ENCODE measurements at places on chromosomes 4 and X.

DNA sequence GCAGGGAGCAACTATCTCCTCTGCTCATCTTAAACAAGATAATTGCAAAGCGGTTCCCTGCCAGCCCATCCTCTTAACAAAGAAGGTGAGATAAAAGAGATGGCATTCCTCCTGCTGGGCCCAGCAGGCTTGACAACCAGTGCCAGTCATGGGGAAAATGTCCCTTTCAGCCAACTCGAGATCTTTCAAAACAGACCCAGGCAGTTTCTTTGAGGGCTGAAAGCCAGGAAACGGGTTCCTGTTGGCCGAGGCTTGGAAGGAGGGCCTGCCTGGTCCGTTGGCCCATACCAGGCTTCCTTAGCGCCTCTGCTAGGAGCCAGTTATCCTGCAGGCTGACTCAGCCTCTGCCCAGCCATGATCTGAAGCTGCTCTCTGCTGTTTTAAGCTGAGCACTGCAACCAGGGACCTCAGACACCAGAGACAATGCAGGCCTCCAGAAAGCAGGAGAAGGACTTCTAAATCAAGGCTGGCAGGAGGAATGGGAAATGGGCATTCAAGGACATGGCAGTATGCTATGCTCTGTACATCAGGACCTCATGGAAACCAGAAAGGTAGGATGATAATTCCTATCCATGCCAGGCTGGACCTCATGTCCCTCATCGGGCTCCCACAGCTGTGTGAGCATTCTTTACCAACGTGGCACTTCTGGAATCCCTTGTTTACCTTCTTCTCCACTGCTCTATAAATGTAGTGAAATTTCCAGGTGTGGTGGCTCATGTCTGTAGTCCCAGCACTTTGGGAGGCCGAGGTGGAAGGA, 42.4 kb upstream of the SLC2A9 start:
- DNase-seq, result no peak

- DNase-seq, result no peak
Observed at GRCh38 chrX:9526965-9527364, 62.1 kb downstream of the TBL1X start.

DNA sequence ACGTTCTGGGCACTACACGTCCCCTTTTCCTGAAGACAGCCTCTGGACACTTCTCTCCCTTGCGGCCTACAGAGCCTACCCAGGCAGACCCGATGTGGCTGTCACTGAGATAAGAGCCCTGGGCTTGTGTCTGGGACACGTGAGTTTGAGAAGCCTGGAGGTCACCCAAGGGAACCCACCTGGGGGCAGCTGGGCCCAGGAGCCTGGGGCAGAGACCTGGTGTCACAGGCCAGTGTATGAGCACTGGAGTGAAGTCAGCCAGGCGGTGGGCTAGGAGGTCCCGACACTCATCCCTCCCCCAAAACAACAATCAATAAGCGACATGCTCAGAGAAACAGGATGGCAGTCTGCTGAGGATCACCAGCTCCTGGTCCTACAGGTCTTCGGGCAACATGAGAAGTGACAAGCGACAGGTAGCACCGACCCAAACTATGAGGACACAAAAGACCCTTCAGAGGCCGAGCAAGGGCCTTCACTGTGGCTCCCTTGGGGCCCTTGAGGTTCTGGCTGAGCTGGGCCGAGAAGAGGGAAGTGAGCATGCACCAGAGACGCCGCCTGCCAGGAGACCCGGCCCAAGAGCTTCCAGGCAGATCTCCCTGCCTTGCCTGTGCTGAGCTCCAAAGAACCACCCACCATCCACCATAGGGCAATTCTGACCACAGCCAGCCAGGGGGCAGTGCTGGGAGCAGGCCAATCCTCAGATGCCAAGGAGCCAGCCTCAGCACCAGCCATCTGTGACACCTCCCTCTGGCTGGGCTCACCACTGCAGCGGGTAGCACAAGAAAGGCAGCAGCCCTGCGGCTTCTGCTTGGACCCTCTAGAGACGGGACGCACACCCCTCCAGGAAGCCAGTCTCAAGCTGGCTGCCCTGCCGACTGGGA, 11.0 kb upstream of the DUSP9 start:
- DNase-seq, result no peak

- no peak for DNase-seq
Observed at GRCh38 chr4:112290341-112290740, 4.6 kb upstream of the TIFA start.

GRCh38 chr4:154490234-154490582, 1.4 kb downstream of the DCHS2 start:
- DNase-seq, result no peak

- DNase-seq, result no peak
Observed at GRCh38 chr4:177127658-177128057, 182.0 kb upstream of the NEIL3 start.

DNA sequence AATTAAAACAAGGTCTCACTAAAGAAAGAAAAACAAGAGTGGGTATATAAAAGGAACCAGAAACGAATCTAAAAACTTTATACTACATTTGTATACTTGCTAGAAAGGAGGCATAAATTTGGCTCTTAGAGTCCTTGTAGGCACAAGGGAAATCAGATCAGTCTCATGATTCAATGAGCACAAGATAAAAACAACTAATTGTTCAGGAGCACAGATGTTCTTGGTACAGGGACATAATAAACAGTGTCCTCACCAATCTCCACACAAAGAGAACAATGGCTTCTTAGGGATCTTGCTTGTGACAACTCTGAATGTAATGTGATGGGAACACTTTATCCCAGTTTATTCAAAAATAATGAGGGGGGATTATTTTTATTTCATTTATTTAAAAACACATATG, 28.3 kb downstream of the TMEM144 start:
- no peak for DNase-seq

DNA sequence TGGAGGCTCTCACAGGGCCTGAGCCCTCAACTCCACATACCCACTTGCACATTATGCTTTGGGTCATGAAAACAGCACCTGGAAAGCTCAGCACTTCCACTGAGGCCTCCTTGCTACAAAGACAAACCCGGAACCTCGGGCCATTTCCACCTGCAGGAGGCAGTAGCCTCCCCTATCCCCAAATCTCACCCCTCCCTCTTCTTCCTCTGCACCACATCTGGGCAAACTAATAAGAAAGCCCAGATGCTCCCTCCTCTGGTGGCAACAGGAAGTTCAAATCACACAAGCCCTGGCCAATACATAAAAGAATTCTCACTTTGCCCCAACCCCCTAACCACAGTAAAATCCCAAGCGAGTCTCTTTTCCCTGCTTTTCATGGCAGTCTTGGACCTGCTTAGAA, 136.4 kb downstream of the MAPK10 start:
- peak; percentile 24 for DNase-seq

DNA sequence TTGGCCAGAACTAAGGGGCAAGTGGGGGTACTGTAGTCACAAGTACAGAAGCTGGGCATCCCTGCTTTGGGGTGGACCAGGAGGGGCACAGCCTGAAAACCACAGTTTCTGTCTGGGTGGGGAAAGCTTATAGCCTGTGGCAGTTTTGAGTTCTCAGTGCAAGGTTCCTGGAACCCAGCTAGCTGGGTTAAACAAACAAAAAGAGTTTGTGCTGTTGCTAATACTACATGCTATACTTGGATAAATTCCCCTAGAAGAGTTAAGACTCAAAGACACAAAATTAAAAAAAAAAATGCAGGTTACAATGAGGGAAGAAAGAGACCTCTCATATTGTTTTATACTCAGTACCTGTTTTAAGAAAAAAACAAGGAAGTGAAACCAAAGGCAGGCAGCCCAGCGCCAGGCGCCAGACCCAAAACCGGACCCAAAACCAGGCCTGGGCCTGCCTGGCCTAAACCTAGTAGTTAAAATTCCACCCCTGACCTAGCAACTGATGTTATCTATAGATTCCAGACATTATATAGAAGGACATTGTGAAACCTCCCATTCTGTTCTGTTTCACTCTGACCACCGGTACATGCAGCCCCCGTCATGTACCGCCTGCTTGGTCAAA, 50.8 kb downstream of the SLC2A9 start:
- DNase-seq, result no peak

GRCh38 chr4:44160776-44161367, 287.7 kb downstream of the KCTD8 start:
- DNase-seq, result no peak

- DNase-seq, result no peak
Observed at GRCh38 chrX:10526451-10526850, 93.9 kb downstream of the MID1 start.

DNA sequence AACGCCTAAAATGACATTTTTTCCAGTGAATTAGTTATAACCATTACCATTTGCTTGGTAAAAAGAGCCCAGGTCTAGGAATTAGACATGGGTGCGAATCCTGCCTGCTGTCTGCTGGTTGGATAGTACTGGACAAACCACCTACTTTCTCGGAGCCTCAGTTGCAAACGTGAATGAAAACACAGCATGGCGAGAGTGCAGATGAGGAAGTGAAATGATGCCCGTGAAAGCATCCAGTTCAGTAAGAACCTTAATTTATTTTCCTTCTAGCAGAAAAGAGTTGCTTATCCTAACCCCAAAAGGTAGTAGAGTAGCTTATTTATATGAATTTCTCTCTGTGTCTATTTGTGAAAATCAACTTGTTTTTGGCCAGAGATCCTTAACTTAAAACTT, 171.4 kb upstream of the GALNT7 start:
- no peak for DNase-seq

DNA sequence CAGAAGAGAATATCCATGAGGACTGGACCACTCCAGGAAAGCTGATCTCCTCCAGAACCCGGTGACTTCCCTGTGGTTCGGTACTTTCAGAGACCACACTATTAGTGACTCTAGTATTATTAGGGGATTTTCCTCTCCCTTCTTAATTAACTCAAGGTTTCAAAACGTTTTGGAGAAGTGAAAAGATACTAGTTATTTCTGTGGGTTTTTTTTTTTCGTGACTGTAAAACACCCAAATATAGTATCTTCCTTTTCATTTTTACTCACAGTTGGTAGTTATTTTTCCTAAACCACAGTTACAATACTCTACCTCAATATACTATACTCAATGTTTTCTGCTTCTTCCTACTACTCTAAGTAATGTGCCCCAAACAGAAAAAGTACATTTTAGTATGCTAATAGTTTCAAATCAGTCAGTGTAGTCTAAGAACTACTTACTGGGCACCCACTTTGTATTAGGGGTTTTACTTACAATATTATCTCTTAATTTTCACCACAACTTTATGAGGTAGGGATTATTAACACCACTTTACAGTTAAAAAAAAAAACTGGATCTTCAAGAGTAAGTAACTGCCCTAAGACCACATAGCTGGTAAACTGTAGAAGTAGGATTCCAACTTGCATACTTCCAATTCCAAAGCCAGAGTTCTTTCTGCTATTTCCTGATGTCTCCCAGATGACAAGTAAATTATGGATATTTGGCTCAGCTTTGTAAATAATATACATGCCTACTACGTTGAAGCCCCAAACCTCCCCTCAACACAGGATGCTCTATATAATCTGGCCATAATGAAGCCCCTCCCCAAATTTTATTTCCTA, 45.0 kb downstream of the SLC9A7 start:
- no peak for DNase-seq

DNA sequence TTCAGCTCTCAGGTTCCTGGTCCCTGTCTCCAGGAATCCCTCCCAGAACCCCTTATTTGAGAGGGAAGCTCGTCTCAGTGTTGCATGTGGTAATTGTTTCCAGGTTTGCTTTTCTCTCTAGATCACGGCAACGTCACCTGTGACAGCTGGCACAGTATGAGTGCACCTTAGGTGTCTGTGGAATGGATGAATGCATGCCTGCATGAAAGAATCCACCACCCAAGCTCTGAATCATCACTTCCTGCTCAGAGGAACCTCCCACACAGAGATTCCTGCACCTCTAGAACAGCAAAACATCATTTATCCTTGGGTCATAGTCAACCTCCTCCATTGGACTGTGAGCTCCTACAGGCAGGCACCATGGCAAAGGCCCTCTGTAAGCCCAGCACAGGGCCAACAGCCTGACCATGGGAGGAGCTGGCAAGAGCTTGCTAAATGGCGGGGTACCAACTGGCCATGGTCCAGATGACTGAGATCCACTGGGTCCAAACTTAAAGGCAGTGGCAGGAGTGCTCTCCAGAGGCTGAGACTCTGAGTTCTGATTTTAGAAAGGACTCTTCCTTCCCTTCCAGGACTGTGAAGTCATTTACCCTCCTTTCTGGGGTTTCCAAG, 116.2 kb downstream of the SLC2A9 start:
- no peak for DNase-seq

GRCh38 chrX:106702636-106703035, 23.9 kb upstream of the RNF128 start:
- DNase-seq, result no peak

GRCh38 chr4:185411849-185412248, 13.9 kb downstream of the UFSP2 start:
- no peak for DNase-seq

DNA sequence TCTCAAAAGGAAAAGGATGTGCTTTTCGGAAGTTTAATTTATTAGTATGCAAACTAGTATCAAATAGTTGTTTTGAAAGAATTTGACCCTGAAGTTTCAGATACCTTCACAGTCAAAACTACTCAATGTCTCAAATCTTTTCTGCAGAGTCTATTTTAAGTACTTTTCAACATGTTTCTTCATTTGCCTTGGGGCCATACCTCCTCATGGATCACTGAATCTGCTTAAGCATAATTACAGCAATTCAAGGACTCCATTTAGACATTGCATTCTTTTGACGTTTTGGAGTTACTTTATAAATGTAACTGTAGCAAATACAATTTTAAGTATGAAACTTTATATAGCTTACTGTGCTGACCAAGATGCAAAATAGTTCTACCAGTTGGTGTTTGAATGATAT, 25.5 kb downstream of the PALLD start:
- no peak for DNase-seq

GRCh38 chrX:20205927-20206708, 60.6 kb downstream of the RPS6KA3 start:
- no peak for DNase-seq

- DNase-seq, result no peak
Observed at GRCh38 chrX:44178274-44179053, 165.0 kb downstream of the EFHC2 start.

DNA sequence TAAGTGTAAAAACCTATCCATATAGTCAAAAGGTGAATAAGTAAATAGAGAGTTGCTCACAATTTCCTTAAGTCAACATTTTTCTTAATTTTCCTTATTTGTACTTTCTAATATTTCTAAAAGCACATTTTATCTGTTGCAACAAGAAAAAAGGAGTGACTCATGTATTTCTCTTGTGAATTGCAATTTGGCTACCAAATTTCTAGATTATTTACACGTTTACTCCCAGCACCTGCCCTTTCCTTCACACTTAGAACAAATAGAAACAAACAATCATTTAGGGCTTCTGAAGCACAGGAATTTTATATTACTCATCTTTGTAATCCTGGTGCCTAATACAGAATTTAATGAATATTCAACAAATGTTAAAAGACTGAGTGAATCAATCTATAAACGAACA, 22.2 kb downstream of the BTC start:
- no peak for DNase-seq

DNA sequence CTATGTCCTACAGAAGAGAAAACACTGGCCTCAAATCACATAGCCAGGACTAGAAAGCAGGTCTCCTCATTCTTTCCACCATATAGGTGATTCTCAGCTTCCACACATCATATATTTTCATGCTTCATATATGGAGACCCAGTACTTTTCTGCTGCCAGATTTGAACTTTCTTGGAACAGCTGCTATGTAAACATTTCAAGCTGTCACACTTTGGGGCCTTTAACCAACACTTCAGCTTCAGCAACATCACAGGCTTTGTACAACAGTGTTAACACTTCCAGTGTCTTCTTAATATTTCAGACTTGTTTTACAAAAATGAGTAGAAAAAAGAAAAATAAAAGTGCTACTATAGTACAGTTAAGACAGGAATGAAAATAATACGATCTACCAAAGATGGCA, 12.6 kb downstream of the SH3RF1 start:
- no peak for DNase-seq
